Naive thymus-derived CD8-positive, alpha-beta T cell (primary cell): ENCODE measurements at places on chromosomes 2 and 18.
A peak's percentile ranks its signal among the peaks of the same experiment; 100 is the strongest.

DNA sequence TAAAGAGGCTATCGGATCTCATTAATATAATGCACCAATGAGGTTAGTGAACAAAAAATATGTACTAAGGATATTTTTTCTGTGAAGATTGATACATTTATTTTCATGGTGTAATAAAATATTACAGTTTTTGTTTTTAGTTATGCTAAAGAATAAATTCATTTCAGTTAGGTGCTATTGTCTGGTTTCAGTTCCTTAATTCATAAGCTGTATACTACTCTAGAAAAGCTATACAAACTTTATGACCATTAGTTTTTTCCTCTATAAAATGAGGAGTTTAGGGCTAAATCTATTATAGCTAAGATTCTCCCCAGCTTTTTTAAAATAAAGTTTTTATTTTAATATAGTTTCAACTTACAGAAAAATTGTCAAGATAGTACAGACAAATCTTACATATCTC, 1311.7 kb upstream of the NXPH2 start:
- DNase-seq: no peak
- no peak overlapping the region for H3K4me3 ChIP-seq
- no peaks in the 10 kb centered on the region for H3K4me1 ChIP-seq

DNA sequence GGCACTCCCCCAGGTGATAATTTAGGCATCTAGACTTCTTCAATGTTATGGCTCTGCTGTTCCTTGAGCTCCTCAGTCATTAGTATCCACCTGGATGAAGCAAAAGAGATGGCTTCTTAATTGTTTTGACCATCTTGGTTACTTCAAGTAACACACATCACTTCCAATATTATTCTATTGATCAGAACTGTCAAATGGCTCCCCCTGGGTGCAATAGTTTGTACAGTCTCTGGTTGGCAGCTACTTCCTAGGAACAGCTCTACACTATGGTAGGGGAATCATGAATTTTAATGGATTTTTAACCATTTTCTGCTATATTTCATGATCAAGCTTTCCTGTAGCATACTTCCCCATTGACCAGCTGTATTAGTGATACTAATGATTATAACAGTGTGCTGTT, 157.0 kb downstream of the NYAP2 start:
- peaks cover 16% of the 10 kb centered on the region for H3K27me3 ChIP-seq
- DNase-seq: no peak
- peaks cover 1% of the 10 kb centered on the region for H3K4me1 ChIP-seq
- H3K27ac ChIP-seq: no peak overlapping the region

- no peak overlapping the region for H3K27ac ChIP-seq
- no peaks in the 10 kb centered on the region for H3K36me3 ChIP-seq
- DNase-seq: no peak
- H3K27me3 ChIP-seq: no peaks in the 10 kb centered on the region
- no peak overlapping the region for H3K4me3 ChIP-seq
- no peaks in the 10 kb centered on the region for H3K4me1 ChIP-seq
These were observed 16.1 kb downstream of the ARHGAP28 start for GRCh38 chr18:6745504-6746031.

DNA sequence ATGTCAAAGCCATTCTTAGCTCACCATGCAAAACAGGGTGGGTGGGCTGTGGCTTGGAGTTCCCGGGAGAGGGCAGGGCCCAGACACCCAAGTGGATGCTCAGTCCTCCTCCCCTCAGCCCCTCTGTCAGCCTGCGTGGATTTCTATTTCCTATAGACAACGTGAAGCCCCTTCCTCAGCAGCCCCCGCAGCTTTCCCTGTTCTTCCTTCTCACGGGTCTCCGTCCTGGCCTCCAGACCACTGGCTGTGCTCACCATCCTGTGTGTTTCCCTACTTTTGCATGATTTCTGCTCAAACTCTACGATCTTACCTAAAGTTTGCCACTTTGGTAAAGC, 155.0 kb upstream of the PXDN start:
- no peaks in the 10 kb centered on the region for H3K27me3 ChIP-seq
- H3K4me3 ChIP-seq: no peak overlapping the region
- no peaks in the 10 kb centered on the region for H3K4me1 ChIP-seq
- no peaks in the 10 kb centered on the region for H3K36me3 ChIP-seq
- DNase-seq: no peak

DNA sequence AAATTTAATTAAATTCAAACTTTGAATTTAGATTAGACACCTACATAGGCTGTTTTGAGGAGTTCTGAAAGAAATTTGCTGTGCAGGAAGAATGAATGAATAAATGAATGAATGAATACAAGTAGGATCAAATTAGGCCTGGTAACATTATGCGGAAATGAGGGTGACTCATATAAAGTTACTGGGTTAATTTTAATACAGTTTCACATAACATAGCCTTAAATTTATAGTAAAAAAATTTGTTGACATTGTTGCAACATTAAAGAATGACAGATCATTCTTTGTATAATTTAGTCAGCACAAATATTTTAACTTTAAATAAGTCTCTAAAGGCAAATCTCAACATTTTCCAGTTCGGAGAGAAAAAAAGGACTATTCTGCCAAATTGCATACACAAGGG, 1293.1 kb upstream of the SLC39A10 start:
- no peak overlapping the region for H3K27ac ChIP-seq
- H3K36me3 ChIP-seq: no peaks in the 10 kb centered on the region
- no peaks in the 10 kb centered on the region for H3K27me3 ChIP-seq
- no peaks in the 10 kb centered on the region for H3K4me1 ChIP-seq
- no peak for DNase-seq

- DNase-seq: no peak
- H3K27ac ChIP-seq: no peak overlapping the region
- peaks cover 34% of the 10 kb centered on the region for H3K4me1 ChIP-seq
These were observed 539 bp downstream of the LAPTM4A start for GRCh38 chr2:20050646-20051531.

DNA sequence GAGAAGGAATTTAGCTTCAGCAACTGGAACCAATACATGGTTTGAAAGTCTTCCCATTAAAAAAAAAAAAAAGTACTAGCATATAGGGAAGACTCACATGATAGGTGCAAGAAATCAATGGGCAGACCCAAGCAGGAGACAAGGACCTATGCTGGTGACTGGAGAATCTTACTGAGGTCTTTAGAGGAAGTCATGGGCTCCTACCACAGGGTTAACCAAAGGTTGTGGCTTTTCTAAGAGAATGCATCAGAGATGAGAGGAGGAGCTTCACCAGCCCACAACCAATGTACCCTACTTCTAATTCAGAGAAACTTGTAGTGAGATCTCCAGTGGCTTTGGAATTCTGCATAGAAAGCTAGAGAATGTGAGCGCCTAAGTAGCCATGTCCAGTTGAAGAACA, 207.4 kb downstream of the NCKAP5 start:
- no peaks in the 10 kb centered on the region for H3K36me3 ChIP-seq
- H3K4me1 ChIP-seq: no peaks in the 10 kb centered on the region
- H3K27ac ChIP-seq: no peak overlapping the region
- DNase-seq: no peak
- H3K27me3 ChIP-seq: no peaks in the 10 kb centered on the region

- peaks cover 25% of the 10 kb centered on the region for H3K27me3 ChIP-seq
- H3K4me3 ChIP-seq: no peak overlapping the region
These were observed 3.4 kb downstream of the FZD7 start for GRCh38 chr2:202037086-202037485.

- no peak overlapping the region for H3K27ac ChIP-seq
- H3K36me3 ChIP-seq: peaks cover 30% of the 10 kb centered on the region
- no peaks in the 10 kb centered on the region for H3K27me3 ChIP-seq
- no peak for DNase-seq
- peaks cover 2% of the 10 kb centered on the region for H3K4me1 ChIP-seq
- no peak overlapping the region for H3K4me3 ChIP-seq
These were observed 22.2 kb upstream of the PDK1 start for GRCh38 chr2:172533687-172534086.

GRCh38 chr2:241286348-241287090, 29.0 kb downstream of the HDLBP start:
- no peak overlapping the region for H3K27ac ChIP-seq
- peaks cover 64% of the 10 kb centered on the region for H3K4me1 ChIP-seq
- H3K36me3 ChIP-seq: no peaks in the 10 kb centered on the region

DNA sequence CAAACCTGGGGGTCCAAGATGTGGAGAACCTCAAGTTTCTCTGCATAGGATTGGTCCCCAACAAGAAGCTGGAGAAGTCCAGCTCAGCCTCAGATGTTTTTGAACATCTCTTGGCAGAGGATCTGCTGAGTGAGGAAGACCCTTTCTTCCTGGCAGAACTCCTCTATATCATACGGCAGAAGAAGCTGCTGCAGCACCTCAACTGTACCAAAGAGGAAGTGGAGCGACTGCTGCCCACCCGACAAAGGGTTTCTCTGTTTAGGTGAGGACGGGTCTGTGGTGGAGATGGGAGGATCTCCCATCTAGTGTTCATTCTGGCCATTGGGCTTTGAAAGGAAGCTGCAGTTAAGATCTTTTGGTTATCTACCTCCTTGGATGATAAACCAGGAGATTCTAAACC, 2.9 kb downstream of the CASP10 start:
- peaks cover 62% of the 10 kb centered on the region for H3K4me1 ChIP-seq
- peak overlapping the region; percentile 96 for H3K4me3 ChIP-seq
- DNase-seq: no peak
- no peaks in the 10 kb centered on the region for H3K27me3 ChIP-seq
- peaks cover 25% of the 10 kb centered on the region for H3K36me3 ChIP-seq
- peak overlapping the region; percentile 96 for H3K27ac ChIP-seq

- H3K27ac ChIP-seq: peak overlapping the region; percentile 99
- H3K27me3 ChIP-seq: peaks cover 14% of the 10 kb centered on the region
- peaks cover 8% of the 10 kb centered on the region for H3K36me3 ChIP-seq
- no peak for DNase-seq
- H3K4me1 ChIP-seq: peaks cover 71% of the 10 kb centered on the region
These were observed 18.9 kb upstream of the CD8A start for GRCh38 chr2:86809481-86810121.

GRCh38 chr2:23241121-23241520, 143.9 kb upstream of the KLHL29 start:
- H3K27ac ChIP-seq: no peak overlapping the region
- H3K27me3 ChIP-seq: peaks cover 13% of the 10 kb centered on the region

- no peak for DNase-seq
- peaks cover 30% of the 10 kb centered on the region for H3K27me3 ChIP-seq
- H3K4me3 ChIP-seq: peak overlapping the region; percentile 84
- H3K36me3 ChIP-seq: no peaks in the 10 kb centered on the region
These were observed 861 bp downstream of the LTBP1 start for GRCh38 chr2:32947484-32948143.

DNA sequence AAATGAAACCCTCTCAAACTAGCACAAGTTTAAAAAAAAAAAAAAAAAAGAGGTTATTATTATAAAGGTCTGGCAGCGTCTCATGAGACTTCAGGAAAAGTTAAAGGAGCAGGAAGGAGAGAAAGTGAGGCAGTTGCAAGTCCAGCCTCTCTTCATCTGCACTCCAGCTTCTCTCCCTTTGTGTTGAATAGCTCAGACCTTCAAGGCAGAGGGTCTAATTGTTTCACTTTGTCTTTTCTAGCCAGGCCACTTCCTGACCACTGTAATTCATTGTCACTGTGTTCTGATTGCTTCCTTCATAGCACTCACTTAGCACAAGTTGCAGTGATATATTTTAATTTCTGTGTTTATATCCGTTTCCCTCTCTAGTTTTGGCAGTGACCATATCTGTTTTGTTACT, 99.9 kb downstream of the SPATS2L start:
- H3K4me1 ChIP-seq: peaks cover 22% of the 10 kb centered on the region
- no peak overlapping the region for H3K27ac ChIP-seq
- H3K4me3 ChIP-seq: no peak overlapping the region
- no peak for DNase-seq

DNA sequence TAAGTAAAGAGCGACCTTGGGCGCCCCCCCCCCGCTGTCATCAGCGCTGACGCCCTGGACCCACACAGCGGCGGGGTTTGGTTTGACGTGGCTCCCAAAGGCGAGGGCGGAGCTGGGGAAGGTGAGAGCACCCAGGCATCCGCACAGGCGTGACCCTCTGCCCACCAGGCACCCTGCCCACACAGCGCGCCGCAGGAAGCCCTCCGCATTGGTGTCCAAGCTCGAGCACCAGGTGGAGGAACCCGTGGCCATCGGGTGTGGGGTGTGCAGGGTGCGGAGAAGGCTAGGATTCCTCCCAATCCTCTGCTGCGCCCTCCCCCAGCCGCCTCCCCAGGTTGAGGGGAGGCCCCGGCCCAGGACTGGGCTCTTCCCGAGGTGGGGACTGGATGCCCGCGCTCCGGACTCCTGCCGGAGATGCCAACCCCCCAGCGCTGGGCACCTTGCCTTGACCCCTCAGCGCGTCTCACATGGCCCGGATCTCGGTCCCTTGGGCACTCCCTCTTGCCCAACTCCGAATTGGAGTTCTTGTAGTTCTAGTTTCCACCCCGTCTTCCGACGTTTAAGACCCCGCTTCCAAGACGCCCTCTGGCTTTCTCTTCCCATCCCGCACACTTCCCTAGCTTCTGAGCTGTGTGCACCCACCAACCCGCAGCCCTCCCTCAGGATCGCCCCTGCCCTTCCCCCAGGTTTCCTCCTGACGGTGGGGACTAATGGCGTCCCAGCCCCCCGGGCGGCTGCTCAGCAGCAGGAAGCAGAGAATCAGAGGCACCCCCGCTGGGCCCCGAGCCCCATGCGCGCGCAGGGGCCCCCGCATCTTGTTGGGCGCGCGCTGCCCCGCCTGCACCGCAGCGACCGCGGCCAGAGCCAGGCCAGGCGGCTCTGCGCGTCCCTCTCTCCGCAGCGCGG, 25.9 kb upstream of the RESP18 start:
- H3K27me3 ChIP-seq: peaks cover 59% of the 10 kb centered on the region
- H3K4me1 ChIP-seq: peaks cover 5% of the 10 kb centered on the region
- H3K4me3 ChIP-seq: no peak overlapping the region
- H3K27ac ChIP-seq: no peak overlapping the region
- DNase-seq: no peak

GRCh38 chr2:10042301-10043161, 819 bp upstream of the KLF11 start:
- H3K36me3 ChIP-seq: no peaks in the 10 kb centered on the region
- peak; percentile 53 for DNase-seq
- H3K27ac ChIP-seq: peak overlapping the region; percentile 92
- no peaks in the 10 kb centered on the region for H3K27me3 ChIP-seq
- H3K4me3 ChIP-seq: peak overlapping the region; percentile 89
- peaks cover 32% of the 10 kb centered on the region for H3K4me1 ChIP-seq

DNA sequence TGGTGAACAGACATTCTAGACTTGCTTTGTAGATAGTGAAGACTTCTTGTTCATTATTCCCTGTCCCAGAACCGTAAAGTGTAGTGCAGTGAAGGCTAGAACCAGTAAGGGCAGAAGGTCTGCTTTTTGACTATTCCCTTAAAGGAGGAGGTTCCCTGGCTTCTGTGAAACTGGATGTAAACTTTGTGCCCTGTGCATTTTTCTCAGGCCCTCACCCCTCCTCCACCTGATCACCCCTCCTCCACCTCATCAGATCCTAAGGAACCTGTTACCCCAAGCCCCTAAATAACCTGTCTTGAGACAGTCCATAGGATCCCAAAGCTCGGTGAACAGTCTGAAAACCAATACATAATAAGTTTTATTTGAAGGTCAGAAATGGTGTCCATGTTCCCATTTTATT, 33.7 kb downstream of the SFT2D3 start:
- no peak overlapping the region for H3K4me3 ChIP-seq
- DNase-seq: no peak
- H3K4me1 ChIP-seq: peaks cover 10% of the 10 kb centered on the region
- no peak overlapping the region for H3K27ac ChIP-seq
- H3K27me3 ChIP-seq: no peaks in the 10 kb centered on the region
